ENCODE measurements at places on chromosomes 11 and 22.
A peak's percentile ranks its signal among the peaks of the same experiment; 100 is the strongest.

GRCh38 chr22:44620841-44621257 lies 81.2 kb upstream of the PRR5 start:
- DNase-seq = no peak

GRCh38 chr11:80970037-80970436 lies 1529.2 kb upstream of the TENM4 start:
- no peak for DNase-seq

DNA sequence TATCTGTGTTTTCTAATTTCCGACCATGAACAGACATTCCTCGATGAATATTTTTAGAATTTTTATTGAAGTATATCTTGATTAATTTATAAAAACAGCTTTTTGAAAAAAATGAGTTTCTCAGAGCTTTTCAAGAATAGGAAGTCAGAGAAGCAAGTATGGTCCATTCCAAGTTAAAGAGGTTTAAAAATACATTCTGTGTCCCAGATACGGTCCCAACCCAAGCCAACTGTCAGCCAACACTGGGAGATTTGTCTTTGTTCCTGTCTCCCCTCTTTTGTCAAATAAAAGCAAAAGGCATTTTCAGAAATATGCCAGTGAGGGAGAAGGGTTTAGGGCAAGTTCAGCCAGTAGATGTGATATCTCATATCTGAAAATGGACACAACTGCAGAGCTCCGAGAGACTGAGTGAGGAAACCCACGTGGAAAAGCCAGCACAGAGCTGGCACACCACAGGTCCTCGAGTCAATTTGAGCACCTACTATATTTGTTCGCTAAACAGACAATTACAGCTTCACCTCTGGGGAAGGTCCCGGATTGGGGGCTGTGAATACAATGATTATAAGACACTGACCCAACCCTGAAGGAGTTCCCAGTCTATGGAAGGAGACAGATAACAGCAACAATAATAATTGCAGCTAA lies 59.8 kb downstream of the C11orf91 start:
- DNase-seq = no peak

DNA sequence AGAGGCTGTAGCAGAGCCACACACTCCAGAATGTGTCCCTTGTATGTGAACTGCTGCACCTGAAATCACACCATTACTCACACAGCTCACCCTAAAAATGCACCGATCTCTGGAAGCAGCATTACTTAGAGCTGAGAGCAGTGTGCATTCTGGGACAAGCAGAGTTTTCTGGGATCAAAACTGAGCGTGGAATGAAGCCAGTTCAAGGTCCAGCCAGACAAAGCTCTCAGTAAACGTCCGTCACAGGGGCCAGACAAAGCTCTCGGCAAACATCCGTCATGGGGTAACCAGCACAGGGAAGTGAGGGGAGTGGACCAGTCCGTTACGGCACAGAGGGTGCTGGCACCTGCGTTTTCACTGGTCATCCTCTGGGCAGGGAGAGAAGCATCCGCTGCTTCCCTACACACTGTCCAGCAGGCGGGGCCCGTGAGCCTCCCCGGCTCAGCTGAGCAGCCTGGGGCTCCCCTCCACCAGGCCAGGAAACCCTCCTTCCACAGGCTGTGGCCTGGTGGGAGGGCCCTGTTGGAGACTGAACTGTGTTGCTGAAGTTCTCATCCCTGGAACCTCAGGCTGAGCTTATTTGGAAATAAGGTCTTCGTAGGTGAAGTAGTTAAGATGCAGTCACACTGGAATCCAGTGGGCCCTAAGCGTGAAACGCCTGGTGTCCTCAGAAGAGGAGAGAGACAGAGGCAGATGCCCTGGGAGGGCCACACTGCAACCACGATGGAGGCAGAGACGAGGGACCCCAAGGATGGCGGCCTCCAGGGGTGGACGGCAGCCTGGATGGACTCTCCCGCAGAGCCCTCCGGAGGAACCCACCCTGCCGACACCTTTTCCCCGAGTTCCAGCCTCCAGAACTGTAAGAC lies 883.9 kb downstream of the BRD1 start:
- DNase-seq = peak; percentile 2

DNA sequence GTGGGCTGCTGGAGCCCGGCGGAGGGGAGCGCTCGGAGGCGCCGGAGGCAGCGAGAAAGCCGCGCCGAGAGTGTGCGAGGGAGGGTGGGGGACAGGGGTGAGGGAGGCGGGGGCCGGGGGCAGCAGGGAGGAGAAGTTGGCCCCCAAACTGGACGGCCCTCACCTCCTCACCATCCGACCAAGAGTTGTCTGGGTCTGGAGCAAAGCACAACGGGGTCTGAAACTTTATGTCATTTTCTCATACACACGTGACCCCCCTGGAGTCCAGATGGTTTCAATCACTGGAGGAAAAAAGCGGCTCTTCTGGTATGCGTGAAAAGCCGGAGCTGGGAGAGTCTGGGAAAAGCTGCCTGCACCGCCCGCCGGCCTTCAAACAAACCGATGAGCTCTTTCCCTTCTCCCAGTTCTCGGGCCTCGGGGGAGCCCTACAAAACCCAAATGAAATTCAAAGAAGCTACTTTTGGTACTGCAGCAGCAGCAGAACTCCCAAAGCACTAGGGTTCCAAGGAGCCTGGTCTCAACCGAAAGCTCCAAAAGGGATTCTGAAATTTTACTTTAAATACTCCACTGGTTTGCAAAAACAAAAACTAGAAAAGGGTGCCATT lies 39.7 kb upstream of the AKIP1 start:
- DNase-seq = no peak

- no peak for DNase-seq
Observed at GRCh38 chr22:43744700-43745410, 67.2 kb downstream of the EFCAB6 start.

DNA sequence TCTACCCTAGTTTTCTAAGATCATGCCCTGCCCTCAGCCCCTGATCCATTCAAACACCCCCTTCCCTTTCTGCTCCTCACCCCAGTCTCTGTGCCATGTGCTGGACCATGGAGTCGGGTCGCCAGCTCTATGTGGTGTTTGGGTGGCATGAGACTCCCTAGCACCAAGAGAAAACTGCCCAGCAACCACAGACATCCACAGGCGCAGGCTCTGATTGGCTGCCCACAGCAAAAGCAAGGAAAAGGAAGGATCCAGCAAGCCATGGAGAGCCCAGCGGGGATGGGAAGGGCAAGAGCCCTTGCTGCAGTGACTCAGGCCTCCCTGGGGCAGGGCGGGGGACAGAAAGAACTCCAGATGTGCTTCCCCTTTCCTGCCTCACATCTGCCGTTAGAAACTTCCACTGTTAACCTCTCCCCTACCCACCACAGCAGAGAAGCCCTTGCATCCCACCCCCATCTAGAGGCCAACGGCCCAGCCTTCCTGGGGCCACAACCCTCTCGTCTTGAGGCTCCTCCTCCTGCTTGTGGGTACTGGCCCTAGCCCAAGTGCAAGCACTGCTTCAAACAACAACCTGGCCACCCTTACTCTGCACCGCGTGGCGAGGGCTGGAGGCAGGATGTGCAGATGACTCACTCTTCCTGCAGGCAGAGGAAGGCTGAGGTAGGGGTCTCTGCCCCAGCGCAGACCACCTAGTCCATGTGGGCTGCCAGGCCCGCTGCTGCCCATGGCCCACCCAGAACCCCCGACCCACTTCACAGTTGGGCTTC lies 9.7 kb upstream of the AHNAK start:
- peak; percentile 97 for DNase-seq

- DNase-seq = no peak
Observed at GRCh38 chr11:61113201-61113600, 10.9 kb downstream of the CD5 start.

GRCh38 chr11:64306876-64307622 lies 1.7 kb downstream of the ESRRA start:
- no peak for DNase-seq

DNA sequence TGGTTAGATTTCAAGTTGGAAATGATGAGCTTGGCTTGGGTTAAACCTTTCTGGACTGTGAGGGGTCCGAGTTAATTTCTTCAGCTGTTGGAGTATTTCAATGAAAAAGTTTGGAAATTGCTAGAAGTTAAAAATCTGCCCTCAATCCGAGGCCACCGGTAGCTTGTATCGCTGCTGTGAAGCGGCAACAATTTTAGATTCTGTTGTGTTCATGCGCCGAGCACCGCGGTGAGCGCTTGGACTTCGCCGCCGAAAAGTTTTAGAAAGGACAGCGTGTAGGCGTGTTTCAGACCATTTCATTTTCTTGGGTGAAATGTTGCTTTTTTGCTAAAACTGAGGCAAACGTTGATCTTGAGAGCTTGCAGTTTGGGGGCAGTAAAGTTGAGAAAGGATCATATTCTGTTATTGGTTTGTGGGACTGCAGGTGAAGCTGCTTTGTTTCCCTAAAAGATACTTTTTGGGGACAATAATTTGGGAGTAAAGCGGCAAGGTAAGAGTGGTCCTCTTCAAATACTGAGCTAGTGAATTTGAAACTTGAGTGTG lies 928 bp downstream of the FBXO7 start:
- no peak for DNase-seq

- DNase-seq = no peak
Observed at GRCh38 chr11:73750228-73750627, 10.6 kb downstream of the RAB6A start.

DNA sequence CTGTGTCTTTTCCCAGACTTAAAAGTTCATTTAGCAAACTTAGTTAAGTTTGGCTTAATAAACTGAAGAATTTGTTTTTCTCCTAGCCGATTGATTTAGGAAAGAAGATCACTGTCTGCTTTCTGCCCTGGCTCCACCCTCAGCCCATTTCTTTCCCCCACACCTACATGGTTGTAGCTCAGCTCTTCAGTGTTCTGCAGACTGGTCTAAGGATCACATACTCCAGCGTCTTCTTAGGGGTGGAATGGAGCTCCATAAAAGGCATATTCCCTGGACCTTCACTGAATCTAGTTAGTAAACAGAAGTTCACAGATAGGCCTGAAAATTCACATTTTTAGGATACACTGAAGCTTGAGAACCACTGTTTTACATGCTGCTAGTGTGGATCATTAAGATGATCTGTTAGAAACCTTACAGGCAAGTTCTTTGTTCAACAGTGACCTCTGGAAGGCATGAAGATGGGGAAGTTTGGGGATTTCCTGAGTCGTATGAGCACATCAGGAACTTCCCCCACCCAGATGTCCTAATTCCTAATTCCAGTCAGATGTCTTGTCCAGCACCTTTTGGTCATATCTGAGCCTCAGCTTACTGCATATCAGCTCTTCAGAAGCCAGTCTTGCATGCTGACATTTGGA lies 16.8 kb downstream of the PIWIL4 start:
- no peak for DNase-seq

Data from SW 1271 (cell line).